Heart left ventricle (tissue), 16 donors: ENCODE measurements at places on chromosomes 16 and 17. TPM values are rescaled to one million over a fixed set of nuclear protein-coding genes. Genes with fewer than 3 reads are reported as not detected.

DNA sequence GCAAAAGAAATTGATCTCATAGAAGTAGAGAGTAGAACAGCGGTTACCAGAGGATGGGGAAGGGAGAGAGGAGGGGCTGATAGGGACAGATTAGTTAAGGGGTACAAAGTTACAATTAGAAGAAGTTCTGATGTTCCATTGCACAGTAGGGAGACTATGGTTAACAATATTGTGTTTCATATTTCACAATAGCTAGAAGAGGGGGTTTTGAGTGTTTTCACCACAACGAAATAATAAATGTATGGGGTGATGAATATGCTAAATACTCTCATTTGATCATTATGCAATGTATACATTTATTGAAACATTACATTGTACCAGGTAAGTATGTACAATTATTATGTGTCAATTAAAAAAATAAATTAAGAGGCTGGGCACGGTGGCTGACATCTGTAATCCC, 291.2 kb upstream of the KCNJ16 start:
- no peak for DNase-seq

DNA sequence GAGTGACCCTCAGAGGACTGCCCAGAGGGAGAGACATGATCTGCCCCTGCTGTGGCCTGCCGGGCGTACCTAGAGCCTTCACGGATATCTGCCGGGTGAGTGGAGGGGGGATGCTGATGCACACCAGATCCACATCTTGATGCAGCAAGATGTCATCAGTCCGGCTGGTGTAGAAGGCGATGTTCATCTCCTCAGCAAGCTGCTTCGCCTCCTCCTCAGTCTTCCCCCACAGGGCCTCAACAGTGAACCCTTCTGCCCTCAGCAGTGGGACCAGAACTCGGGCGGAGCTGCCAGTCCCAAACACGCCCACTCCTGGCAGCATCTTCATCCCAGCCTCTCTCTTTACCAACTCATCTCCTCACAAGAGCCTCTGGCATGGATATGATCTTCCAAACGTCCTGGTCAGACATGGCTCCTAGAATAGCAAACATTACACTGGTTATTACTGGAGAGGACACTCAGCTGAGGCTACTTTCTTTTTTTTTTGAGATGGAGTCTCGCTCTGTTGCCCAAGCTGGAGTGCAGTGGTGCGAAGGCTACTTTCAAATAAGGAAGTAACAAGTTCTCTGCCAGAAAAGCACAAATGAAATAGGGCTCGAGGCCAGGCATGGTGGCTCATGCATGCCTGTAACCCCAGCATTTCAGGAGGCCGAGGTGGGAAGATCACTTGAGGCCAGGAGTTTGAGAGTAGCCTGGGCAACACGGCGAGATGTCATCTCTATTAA, 18.9 kb downstream of the C16orf86 start:
- DNase-seq = no peak

DNA sequence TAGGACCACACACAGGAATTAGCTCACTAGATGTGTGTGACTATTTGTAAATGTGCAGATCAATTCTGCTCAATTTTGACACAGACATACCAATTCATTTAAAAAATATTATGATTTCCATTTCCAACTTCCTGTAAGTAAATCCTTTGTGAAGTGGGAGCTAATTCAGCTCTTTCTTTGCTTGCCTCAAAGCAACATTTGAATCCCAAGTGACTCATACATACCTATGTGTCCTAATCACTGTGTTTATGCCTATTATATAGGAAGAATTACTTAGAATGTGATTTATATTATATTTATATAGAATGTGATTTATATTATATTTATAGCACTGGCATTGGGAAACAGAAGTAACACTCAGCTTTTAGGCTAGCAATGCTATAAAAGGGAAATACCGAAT, 195.9 kb upstream of the C17orf78 start:
- DNase-seq = no peak

GRCh38 chr16:89786474-89787364, 29.7 kb downstream of the FANCA start:
- DNase-seq = no peak

The CTRB2 gene
- not detected for total RNA-seq

DNA sequence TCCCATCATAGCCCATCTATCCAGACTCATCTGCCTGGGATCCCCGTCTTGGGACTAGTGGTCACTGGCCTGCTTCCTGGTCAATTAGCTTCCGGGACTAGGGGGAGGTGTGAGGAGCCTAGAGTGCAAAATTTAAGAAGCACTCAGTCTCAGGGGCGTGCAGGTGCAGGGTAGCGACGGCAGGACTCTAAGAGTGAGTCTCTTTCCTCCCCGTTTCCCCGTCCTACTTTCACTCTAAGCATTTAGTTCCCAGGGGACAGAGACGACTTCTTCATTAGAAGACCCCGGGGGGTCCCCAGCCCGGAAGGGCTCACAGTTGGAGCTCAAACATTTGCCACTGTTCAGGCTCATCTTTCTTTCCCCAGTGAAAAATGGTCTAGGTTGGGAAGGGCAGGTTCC, 677 bp upstream of the ZNHIT3 start:
- no peak for DNase-seq

DNA sequence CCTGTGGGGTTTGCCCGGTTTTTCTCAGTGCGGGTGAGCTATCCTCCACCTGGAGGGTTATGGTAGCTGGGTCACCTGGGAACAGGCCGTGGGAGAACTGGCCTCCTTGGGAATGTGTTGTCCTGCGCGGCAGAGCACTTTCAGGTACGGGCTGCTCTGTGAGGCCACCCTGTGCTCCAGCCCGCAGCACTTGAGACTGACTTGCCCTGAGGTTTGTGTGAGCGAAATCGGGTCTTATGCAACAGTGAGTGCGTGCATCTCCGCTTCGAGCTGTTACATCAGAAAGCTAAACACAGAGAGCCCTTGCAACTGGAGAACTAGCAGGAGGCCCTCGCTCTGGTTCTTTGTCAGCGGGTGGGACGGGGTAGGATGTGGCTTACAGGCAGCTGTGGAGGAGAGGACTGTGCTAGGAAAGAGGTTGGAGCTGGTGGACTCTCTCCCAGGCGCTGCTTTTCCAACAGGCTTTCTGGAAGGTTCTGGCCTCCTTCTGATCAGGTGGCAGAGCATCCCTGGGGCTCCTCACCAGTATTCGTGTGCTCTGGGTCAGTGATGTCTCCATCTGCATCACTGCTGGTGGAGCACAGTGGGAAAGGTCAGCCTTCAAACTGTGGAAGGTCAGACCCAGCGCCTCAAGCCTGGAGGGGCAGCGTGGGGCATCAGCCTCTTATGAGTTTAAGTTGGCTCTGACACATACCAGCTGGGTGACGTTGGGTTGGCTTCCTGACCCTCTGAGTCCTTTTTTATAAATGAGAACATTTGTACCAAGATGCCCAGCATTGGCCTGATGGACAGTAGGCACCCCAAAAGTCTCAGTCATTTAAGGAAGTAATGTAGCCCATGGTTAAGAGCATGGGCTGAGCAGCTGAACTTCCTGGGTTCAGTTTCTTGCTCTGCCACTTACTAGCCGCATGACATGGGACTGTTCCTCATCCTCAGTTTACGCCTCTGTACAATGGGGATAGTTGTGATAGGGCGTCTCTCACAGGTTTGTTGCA, 76.3 kb downstream of the KSR1 start:
- no peak for DNase-seq

- no peak for DNase-seq
Observed at GRCh38 chr17:77085926-77086432, 54.8 kb upstream of the SEC14L1 start.

- DNase-seq = no peak
Observed at GRCh38 chr17:73482894-73483293, 161.4 kb downstream of the SDK2 start.

DNA sequence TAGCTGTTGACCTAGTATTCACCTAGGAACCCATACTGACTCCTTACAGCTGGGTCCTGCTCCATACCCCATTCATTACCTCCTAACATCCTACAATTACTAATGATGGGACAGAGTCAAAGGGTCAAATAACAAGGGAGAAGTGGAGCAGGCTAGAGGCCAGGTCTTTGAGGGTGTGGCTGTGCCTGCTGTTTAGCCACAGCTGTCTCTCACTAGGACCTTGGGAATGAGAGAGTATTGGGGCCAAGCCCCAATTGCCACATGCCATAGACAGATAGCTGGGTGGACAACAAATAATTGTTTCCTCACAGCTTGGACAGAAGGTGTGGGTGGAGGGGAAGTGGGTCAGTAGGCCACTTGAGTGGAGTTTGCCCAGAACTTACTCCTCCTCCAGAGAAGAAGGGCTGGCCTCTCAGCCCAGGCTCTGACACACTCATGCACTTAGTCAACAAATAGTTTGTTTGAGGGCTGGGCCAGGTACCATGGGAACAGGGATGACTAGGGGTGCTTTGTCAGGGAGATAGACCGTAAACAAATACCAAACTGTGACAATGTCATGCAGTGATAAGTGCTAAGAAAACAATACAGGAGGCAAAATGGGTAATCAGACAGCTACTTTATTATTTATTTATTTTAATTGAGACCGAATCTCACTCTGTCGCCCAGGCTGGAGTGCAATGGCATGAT, 10.2 kb upstream of the CENPT start:
- peak; percentile 67 for DNase-seq

GRCh38 chr16:77599793-77600415, 122.4 kb upstream of the NUDT7 start:
- no peak for DNase-seq

The KRTAP2-2 gene
- not detected for total RNA-seq

The CD300H gene
- 1.5 TPM for total RNA-seq

The ATPAF2 gene
- 36.4 TPM for total RNA-seq

The PRKCB gene
- 0.75 TPM for total RNA-seq

DNA sequence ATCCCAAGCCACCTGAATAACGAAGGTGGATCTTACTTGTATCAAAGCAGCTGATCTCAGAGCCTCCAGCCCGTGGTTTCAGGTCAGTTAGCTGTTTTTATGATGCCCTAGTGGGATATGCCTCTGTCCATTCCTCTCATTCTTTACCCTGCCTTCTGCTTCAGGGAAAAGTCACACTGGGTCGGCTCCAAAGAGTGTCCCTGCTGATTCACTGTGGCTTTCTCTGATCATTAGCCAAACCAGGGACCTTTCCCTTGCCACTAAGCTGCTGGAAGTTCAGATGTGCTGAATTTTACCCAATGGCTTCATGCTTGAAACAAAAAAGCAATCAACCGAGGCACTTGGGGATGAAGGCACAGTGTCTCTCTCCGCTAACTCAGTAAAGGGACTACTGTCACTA, 170.2 kb upstream of the SALL1 start:
- DNase-seq = no peak

GRCh38 chr16:1674306-1674705, 3.8 kb upstream of the JPT2 start:
- no peak for DNase-seq
